Stimulated activated CD4-positive, alpha-beta T cell treated with anti-CD3 and anti-CD28 coated beads, TNF-alpha, amount 100 ng/mL, for 1 hour (primary cell): ENCODE measurements at places on chromosomes 5 and 9.
A peak's percentile ranks its signal among the peaks of the same experiment; 100 is the strongest.

GRCh38 chr5:121867403-121867802 lies 15.7 kb downstream of the FTMT start:
- no peak for DNase-seq

DNA sequence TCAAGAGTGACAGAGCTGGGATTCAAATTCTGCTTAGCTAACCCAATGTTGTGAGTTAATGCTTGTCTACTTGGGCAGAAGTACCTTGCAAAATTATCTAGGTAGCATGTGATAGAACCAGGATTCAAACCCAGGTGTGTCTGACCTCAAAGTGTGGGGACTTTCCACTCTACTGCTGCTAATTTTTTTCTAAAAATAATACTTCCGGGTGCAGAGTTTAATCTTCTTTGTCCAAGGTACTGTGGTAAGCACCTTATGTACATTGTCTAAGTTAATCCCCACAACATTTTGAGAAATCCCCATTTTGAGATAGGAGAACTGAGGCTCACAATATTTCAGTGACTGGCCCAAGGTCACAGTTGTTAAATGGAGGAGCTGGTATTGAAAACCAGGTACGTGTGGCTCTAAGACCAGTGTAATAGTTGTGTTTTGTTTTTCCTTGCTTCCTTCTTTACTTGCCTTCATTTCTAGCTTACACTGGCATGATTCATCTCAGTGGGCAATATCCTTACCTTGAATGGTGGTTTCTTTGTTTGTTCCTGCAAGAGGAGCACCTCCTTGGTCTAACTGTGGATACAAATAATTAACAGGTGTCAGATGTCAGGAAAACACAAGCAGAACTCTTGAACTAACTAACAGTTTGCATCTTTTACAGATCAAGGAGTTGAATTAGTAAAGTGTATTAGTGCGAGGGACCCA lies 7.5 kb downstream of the ALDOB start:
- no peak for DNase-seq

GRCh38 chr9:16207161-16207560 lies 654.3 kb downstream of the CCDC171 start:
- DNase-seq = no peak

GRCh38 chr5:147743678-147744374 lies 38.7 kb downstream of the JAKMIP2 start:
- no peak for DNase-seq

DNA sequence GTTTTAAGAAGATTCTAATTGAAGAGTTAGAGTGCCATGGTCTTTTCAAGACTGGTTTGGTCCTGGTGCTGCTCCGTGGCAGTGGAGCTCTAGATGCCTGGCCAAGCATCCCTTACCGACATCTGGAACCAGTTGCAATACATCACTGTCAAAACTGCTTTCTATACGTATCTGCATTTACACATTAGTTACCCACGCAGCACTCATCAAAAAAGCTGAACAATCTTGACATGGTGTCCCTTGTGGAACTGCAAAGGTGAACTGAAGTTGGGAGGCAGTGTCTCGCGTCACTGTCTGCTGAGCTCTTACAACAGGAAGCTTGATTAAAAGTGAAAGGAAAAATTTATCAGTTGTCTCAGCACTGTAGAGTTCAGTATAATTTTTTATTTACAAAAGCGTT lies 82.6 kb downstream of the PBX3 start:
- peak; percentile 24 for DNase-seq

DNA sequence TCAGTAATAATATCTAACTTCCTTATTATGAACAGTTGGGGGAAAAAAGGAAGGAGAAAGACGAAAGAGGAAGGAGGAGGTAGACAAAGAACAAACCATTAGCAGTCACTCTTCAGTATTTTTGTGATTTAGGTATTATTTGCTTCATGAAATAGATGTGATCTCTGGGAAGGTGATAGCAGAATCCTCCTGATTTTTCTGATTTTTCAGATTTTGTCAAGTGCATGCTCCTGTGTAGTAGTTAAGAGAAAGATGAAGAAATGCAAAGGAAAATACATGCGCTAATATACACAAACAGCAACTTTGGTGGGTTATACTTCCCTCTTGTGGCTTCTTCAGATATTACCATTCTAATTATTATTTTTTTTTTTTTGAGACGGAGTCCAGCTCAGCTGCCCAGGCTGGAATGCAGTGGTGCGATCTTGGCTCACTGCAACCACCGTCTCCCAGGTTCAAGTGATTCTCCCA lies 31.6 kb downstream of the LMNB1 start:
- no peak for DNase-seq

DNA sequence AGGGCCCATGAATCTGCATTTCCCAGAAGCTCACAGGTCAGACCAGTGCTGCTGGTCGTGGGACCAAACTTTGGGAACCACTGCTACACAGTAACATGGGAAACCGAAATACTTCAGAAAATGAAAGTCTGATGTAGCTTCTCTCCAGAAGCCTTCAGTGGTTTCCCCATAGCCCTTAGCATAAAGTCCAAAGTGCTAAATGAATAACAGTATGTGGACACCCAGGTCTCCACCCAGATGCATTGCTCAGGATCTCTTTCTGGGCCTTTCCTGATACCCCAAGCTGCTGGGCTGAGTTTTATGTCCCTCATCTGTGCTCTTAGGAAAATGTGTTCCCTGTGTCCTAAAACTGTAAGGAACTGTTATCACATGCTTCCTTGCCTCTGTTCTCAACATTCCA lies 100.4 kb downstream of the NFIB start:
- no peak for DNase-seq

GRCh38 chr5:5475975-5476374 lies 53.5 kb downstream of the ICE1 start:
- DNase-seq = no peak

- no peak for DNase-seq
Measured at GRCh38 chr9:111891910-111892499, 4.6 kb upstream of the UGCG start.

DNA sequence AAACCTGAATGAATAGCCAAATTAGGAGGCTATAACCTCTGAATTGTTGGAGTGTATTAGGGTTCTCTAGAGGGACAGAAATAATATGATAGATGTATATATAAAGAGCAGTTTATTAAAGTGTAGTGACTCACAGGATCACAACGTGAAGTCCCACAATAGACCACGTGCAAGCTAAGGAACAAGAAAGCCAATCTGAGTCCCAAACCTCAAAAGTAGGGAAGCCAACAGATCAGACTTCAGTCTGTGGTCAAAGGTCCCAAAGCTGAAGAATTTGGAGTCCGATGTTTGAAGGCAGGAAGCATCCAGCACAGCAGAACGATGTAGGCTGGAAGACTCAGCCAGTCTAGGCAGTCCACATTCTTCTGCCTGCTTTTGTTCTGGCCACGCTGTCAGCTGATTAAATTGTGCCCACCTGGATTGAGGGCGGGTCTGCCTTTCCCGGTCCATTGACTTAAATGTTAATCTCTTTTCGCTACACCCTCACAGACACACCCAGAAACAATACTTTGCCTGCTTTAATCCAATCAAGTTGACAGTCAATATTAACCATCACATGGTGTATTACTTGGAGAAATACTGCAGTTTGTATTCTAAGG lies 550.6 kb downstream of the CDH10 start:
- no peak for DNase-seq

- no peak for DNase-seq
Measured at GRCh38 chr9:20441711-20442423, 180.4 kb downstream of the MLLT3 start.

- no peak for DNase-seq
Measured at GRCh38 chr9:37564916-37565315, 11.3 kb downstream of the FBXO10 start.

- DNase-seq = no peak
Measured at GRCh38 chr5:113510836-113511451, 2.5 kb upstream of the YTHDC2 start.

GRCh38 chr9:77435688-77436087 lies 212.4 kb downstream of the GNA14 start:
- no peak for DNase-seq

- no peak for DNase-seq
Measured at GRCh38 chr5:32726086-32726557, 15.0 kb downstream of the NPR3 start.

- no peak for DNase-seq
Measured at GRCh38 chr5:35903631-35904203, 34.7 kb downstream of the CAPSL start.

DNA sequence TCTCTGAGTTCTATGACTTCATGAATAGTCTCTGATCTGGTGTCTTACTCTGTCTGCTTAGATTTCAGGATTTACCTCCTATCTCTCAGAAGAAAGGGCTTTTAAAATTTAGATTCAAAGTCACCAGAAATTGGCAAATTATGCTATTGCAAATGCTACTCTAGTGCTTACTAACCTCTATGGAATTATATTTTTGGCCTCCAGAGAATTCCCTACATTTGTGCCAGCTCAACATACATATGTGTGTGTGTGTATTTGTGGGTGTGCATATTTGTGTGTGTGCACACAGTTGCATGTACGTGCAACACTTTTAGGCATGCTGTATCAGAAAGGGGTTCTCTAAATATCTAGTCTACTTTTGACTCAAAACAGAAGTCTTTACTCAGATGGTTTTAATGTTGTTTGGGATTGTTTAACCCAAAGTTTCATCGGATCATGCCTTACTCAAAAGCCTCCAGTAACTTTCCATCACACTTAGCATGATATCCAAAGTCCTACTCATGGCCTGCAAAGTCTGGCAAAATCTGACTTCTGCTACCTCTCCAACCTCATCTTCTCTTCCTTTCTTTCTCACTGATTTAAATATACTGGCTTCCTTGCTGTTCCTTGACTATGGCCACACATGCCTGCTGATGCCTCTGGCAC lies 147.6 kb upstream of the NR3C1 start:
- no peak for DNase-seq

- DNase-seq = no peak
Measured at GRCh38 chr5:35876454-35876853, 19.8 kb downstream of the IL7R start.

DNA sequence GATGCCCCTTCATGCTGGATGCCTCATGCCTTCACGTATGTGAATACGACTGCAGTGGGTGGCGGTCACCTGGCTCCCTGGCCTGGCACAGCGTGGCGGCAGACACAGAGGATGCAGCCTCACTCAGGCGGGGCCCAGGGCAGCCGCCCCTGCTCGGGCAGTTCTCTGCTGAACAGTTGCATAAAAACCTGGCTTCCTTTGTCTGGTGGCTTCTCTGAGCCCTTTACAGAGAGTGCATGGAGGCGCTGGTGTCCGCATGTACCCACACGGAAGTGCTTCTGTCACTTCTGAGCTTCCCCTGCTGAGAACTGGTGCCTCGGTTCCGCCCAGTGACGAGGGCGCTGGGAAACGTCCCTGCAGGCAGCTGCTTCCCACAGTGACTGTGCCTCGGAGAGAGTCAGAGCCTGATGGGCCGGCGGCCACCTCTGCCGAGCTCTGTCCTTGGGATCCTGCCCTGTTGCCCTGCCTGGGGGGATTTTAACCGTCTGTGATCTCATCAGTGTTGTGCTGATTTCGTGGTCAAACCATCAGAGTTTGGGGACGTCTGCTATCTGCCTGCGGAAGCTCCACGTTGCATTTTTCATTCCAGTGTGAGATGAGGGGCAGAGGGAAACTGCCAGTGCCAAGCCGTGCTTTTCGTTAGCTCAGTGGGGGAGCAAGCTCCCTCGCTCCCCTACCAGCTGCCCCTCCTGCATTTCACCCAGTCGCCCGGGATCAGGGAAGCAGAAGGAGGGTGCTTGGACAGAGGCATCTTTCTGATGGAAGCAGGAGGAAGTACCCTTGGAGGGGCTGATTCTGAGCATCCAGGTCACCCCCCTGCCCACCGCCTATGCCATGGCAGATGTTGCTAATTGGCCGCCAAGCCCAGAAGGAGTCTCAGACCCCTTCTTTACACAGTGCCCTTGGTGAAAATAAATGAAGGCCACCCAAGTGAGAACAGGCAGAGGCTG lies 153.0 kb upstream of the COL5A1 start:
- DNase-seq = no peak

- no peak for DNase-seq
Measured at GRCh38 chr5:34035756-34036155, 7.3 kb downstream of the C1QTNF3 start.

- DNase-seq = no peak
Measured at GRCh38 chr5:147359101-147359500, 124.3 kb downstream of the STK32A start.
